ENCODE measurements at places on chromosomes 2 and 18.

DNA sequence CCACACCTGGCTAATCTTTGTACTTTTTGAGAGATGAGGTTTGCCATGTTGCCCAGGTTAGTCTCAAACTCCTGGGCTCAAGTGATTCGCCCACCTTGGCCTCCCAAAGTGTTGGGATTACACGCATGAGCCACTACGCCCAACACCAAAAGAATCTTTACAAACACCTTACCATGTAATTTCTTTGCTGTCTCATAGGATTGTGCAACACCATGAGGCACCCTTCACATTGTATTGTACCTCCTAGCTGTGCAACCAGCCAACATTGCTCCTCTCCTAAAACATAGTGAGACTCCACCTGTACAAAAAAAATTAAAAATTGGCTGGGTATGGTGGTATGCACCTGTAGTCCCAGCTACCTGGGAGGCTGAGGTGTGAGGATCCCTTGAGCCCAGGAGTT is 3.1 kb upstream of the MFSD6 start:
- no peak for DNase-seq

GRCh38 chr2:191115391-191115790 is 35.4 kb downstream of the STAT4 start:
- DNase-seq = peak; percentile 47

DNA sequence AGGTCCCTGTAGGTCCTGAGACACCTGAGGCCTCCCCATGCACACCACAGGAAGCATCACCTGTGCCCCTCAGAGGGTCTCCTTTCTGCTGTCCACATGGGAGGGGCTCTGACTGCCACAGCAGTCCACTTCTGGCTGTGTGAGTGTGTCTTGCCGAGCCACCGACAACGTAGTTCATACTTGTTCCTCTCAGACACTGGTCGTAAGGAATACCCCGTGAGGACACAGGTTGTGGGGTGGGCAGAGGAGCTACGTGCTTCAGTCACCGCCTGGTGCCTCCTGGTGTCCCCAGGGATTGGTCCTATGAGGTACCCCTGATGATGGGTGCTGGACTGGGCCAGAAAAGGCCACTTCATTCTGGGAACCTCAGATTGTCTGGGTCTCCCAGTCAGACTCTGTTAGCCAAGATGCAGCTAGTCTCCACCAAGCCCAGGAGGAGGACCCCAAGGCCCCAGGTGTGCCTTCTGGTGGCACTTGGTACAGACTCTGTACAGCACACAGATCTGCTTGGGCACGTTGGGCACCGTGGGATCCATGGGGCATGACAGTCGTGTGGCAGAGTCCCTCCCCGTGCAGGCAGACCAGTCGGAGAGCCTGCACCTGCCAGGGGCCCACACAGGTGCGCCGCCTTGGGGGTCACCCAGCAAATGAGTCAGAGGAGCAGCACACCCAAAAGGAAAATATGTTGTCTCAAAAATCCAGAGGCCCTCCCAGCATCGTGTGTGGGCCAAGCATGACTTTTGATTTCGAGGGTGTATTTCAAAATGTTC is 2.5 kb downstream of the ARHGEF4 start:
- DNase-seq = no peak

DNA sequence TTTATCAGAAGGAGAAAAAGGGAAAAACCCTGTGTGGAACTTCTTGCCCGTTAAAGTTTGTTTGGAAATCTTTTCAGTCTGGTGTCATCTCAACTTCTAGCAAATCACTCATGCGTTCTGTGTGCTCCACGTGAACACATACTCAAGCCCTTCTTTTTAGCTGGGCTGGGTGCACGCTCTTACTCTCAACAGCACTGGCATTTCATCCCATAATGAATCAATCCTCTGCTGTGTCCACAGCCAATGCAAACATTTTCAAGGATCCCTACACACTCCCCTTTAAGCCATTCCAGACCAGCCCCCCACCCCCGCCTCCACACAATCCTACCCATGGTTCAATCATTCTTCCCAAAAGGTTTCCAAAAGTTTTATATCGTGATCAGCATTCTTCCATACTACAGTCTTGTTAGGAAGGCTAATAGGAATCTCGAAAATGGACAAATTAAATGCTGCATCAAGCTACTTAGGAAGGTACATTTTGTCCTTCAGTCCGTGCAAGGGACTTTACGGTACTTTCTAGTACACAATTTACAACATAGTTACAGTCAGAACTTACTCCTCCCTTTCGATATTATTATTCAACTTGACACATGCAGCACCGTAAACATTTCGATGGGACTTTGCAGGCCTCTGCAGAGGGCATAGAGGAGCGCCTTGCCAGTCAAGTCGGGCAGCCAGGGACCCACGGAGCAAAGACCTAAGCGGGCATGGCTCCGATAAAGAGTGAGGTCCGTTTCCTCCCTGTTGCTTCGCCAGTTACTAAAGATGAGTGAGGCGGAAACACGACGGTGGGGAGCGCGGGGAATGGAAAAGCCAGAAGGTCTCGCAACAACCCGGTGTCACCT is 1.4 kb downstream of the PTGR3 start:
- DNase-seq = no peak

GRCh38 chr2:238151628-238152235 is 7.0 kb upstream of the ERFE start:
- no peak for DNase-seq

DNA sequence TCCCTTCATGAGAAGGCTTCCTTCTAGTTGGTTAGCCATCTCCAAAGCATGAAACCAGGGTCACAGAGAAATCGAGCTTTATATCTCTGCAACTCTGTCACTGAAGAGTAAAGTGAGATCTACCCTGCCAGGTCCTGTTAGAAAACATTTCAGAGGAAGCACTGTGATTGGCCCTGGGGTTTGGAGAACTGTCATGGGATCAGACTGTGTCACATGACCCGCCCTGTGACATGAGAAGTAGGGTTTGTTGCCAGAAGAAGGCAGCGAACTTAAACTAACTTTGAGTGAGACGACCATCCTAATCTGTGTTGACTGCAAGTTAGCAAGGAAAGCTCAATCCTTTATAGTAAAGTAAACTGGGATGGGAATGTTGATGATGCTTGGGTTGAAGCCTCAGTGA is 55.5 kb downstream of the SLC9A2 start:
- no peak for DNase-seq

- no peak for DNase-seq
Measured at GRCh38 chr2:74515271-74515980, 1.2 kb downstream of the TLX2 start.

All from stimulated activated CD4-positive, alpha-beta T cell treated with anti-CD3 and anti-CD28 coated beads, TNF-alpha, amount 100 ng/mL, for 48 hours (primary cell).